Activated CD4-positive, alpha-beta T cell treated with anti-CD3 and anti-CD28 coated beads, Interleukin-2, amount 50 U/mL, for 4 hours (primary cell): ENCODE measurements at places on chromosomes 7 and 10.

GRCh38 chr10:116629340-116629739 lies 8.6 kb downstream of the PNLIPRP2 start:
- no peak for DNase-seq

- DNase-seq: no peak
Observed at GRCh38 chr7:3074459-3074821, 30.8 kb upstream of the CARD11 start.

GRCh38 chr10:69858201-69858600 lies 56.5 kb downstream of the COL13A1 start:
- DNase-seq: no peak

GRCh38 chr7:71267734-71268469 lies 136.0 kb downstream of the GALNT17 start:
- DNase-seq: no peak

DNA sequence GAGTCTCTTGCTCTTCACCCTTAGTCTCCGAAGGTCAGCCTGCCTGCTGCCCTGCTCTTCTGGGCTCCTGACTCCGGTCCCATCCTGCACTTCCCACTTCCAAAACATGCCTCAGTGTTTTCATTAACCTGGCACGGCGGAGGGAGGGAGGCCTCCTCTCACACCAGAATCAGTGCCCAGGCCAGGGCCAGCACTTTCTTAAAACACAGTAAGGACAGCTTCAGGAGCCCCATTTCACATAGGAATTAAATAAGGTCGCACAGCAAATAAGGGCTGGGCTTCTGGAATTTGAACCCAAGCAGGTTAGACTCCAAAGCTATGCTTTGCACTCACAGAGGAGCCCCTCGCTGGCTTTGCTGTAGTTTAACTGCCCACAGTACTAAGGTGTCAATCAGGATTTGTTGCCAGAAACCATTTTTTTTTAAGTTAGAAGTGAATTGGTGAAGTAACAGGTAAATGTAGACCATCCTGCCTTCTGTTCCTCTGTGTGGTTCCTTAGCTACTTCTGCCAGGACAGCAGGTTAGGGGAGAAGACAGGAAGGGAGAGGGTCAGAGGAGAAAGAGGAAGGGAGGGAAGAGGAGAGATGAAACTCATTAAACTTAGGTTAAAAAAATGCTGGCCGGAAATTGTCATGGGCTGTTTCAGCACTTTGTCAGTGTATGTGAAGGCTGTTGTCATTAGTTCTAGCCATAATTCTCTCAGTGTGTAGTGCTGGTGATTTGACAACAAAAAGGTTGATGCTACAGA lies 1.1 kb downstream of the RASSF4 start:
- no peak for DNase-seq

GRCh38 chr10:59872892-59873463 lies 33.4 kb downstream of the CCDC6 start:
- no peak for DNase-seq

GRCh38 chr7:81882086-81882485 lies 112.2 kb upstream of the HGF start:
- DNase-seq: no peak

DNA sequence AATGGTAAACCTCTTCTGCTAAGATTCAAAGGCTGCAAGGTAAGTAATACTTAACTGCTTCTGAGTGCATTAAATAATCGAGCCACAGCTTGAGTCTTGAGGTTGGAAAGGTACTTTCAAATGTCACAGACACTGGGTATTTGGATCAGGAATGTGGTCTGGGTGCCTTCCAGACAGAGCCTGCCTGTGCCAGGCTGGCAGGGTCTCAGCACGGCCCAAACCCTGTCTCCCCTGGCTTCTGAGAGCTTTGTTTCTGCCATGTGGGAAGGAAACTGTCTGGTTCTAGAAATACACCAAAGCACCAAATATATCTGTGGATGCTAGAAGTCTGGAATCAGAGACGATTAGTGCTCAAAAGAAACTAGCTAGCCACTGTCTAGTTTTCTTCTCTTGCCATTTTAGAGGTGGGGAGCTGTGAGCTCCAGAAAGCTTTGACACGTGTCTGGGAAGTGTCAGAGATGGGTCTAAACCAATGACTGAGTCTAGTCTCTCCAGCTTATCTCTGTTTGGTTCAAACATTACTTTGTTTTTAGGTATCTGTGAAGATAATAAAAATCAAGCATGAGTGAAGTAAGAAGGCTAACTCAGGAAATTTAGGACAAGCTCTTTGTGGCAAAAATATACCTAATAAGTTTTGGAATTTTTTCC lies 162.8 kb downstream of the CYP26A1 start:
- no peak for DNase-seq

- DNase-seq: no peak
Observed at GRCh38 chr10:34286136-34286739, 528.9 kb downstream of the PARD3 start.

GRCh38 chr7:83415840-83416239 lies 233.1 kb downstream of the SEMA3E start:
- no peak for DNase-seq

- DNase-seq: no peak
Observed at GRCh38 chr10:90695915-90696676, 161.7 kb downstream of the HTR7 start.

DNA sequence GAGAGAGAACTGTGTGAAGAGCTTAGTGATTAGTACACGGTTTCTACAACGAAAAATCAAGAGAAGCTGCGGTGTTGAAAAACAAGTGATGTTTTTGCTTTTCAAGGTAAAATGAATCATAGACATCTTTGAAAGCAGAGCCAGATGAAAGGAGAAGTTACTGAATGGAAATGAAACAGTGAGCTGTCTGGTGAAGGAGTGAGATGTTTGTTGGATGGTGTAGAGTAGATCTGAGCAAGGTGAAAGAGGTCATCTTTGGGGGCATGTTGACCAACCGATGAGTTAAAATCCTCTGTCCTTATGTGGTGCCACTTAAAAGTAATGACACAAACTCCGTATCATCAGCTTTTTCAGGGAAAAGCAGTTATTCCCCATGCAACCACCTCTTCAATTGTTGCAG lies 177.4 kb downstream of the CDCA7L start:
- DNase-seq: no peak

DNA sequence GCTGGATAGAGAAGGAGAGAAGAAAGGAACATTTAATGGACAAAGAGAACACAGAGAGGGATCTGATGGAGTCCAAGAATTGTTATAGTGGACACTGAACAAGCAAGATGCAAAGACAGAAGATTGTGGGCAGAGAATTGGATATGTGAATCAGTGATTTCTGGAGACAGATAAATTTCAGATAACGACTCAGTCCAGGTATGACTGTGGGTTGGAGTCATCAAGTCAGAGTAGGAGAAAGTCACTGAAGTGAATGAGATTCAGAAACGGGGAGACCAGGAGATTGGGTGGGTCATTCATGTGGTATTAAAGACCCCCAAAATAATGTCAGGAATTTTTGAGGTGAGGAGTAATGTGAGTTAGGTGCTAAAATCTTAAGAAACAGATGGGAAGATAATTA lies 23.0 kb downstream of the ASB4 start:
- no peak for DNase-seq

GRCh38 chr10:29189256-29189655 lies 99.6 kb upstream of the LYZL1 start:
- DNase-seq: no peak

DNA sequence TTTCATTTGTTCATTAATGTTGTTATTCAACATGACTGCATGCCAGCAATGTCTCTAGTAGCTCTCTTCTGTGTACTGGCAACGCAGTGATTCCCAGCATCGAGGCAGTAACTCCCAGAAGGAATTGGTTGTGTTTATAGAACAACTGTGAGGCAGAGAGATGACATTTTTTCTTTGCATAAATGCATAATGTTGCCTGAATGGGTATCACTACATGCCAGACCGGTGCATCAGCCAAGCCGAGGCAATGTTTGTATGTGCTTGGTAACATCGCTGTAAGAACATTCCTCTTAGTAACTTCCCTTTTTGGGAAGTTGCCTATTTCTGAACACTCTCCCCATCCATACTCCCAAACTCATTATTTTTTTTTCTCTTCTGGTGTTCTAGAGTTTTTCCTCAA lies 182.9 kb downstream of the HTR7 start:
- DNase-seq: no peak

DNA sequence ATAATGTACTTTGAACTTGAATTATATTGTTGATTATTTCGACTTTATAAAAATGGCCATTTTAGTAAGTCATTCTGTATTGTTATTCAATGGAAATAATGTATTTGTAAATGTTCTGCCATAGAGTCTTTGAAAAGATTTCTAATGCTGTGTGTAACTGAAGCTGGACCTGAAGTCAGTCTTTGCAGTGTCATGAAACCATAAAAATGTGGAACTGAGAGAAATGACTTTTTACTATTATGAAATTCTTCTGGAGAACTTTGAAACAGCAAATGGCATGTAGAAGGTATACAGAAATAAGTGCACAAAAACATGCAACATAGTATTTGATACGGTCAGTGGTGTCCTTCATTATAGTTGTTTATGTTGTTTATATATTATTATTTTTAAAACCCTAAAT lies 59.7 kb upstream of the ADRA2A start:
- no peak for DNase-seq

GRCh38 chr10:47025253-47025539 lies 114.0 kb downstream of the PTPN20 start:
- DNase-seq: no peak

DNA sequence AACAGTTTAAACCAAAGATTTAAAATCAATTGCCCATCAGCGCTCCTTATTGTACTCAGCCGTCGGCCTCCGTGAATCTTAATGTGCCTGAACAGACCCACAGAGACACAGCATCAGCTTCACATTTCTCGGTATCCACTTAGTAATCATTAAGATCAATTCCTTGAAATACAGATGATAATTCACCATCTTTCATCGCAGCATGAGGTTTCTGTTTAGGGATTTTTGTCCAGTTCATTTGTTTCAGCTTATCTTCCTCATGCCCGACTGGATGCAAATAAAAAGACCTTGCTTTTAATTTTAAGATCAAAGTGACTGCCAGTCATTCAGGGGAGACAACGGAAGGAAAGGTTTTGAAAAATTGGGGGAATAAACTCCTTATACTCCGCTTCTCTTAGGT lies 207.8 kb downstream of the WDR37 start:
- no peak for DNase-seq

DNA sequence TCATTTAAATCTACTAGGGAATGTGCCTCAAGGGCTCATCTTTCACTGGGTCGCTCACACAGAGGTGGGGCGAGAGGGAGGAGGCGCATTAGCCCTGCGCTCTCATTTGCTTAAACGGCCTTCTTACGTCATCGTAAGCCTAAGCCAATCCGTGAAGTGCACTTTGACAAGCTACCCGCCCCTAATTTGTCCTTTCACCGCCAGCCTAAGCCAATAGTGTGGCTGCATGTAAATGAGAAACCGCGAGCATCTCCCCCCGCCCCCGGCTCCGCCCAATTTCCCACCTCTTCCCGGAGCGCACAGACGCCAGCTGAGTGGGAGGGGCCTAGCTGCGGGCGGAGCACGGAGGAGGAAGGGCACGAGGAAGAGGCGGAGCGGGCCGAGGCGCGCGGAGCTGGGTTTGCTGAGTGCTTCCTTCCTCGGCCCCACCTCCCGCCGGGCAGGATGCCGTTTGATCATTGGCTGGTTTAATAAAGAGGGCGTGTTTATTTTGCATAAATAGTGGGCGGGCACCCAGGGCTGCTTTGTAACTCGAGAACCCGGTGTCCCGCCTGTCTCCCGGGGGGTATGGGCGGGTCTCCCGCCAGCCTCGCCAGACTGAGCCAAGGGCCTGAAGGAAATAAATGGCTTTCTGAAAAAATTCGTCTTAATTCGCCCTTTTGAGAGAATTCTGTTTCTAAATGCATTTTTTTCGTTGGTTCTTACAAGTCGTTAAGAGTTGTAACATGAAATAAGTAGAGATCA lies 289.6 kb upstream of the NFE2L3 start:
- DNase-seq: peak; percentile 49

- DNase-seq: no peak
Observed at GRCh38 chr7:41415471-41416207, 287.3 kb downstream of the INHBA start.

DNA sequence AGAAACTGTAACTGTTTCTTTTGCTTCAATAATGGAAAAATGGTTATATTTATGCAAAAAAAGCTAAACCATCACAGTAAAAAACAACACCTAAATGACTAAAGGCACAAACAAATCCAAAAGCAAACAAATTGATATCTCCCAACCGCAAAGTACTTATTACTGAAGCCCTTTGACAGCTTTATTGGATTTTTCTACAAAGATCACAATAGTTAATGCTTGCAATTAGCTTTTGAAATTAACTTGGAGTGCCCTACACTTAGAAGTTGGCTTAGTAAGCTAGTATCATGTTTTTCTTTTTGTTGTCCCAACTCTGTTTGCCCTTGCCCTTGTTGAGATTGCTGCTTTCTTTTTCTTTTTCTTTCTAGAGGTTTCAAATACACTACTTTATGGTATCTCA lies 257.5 kb downstream of the INHBA start:
- no peak for DNase-seq

DNA sequence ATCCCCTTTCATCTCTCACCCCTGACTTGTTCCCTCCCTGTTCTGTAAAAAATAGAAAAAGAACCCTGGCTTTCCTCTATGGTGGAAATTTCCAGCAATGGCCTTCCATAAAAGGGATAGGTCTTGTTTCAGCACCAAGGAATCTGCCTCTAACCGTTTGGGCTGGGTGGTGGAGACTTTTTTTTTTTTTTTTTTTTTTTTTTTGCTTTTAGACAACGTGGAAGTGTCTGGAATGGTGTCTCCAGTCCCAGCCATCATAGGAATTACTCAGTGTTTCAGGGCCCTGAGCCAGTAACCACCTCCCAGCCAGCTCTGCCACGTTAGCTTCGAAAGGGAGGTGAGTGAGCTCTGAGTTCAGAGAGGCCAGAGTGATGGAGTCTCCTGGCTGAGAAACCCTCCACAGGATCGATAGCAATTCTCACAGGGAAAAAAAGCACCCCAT lies 97.3 kb upstream of the COL1A2 start:
- DNase-seq: no peak

- DNase-seq: no peak
Observed at GRCh38 chr7:27167916-27168264, 2.6 kb upstream of the HOXA9 start.

GRCh38 chr7:146754385-146754784 lies 637.8 kb downstream of the CNTNAP2 start:
- DNase-seq: no peak

DNA sequence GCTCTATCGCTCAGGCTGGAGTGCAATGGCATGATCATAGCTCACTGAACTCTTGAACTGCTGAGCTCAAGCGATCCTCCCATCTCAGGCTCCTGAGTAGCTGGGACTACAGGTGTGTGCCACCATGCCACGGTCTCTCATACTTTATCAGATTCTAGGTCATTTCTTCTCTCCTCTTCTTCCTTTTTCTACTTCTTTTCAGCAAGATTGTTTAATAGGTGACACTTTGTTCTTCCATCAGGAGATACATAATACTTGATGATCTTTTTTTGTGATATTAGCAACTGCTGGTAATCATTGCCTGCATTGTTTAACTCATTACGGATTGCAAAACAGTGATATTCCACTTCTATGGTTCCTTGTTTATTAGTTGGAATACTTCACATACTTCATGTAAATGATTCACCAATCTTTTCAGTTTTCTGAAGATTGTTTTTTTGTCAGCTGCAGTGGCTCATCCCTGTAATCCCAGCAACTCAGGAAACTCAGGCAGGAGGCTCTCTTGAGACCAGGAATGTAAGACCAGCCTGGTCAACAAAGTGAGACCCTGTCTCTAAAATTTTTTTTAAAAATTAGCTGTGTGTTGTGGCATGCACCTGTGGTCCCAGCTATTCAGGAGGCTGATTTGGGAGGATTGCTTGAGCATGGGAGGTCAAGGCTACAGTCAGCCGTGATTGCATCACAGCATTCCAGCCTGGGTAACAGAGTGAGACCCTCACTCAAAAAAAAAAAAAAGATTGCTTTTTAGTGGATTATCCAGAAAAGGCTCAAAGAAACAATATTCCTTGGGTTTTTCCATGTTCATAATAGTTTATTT lies 36.2 kb upstream of the CHST3 start:
- no peak for DNase-seq
